ENCODE measurements at places on chromosomes 12 and 14. TPM values are rescaled to one million over a fixed set of nuclear protein-coding genes. Genes with fewer than 3 reads are reported as not detected.

- DNase-seq = no peak
- no peaks in the 10 kb centered on the region for H3K36me3 ChIP-seq
- no peak overlapping the region for H3K27ac ChIP-seq
- no peaks in the 10 kb centered on the region for H3K4me1 ChIP-seq
- no peak overlapping the region for H3K4me3 ChIP-seq
Observed at GRCh38 chr14:100822532-100823296, 3.2 kb upstream of the MEG3 start.

DNA sequence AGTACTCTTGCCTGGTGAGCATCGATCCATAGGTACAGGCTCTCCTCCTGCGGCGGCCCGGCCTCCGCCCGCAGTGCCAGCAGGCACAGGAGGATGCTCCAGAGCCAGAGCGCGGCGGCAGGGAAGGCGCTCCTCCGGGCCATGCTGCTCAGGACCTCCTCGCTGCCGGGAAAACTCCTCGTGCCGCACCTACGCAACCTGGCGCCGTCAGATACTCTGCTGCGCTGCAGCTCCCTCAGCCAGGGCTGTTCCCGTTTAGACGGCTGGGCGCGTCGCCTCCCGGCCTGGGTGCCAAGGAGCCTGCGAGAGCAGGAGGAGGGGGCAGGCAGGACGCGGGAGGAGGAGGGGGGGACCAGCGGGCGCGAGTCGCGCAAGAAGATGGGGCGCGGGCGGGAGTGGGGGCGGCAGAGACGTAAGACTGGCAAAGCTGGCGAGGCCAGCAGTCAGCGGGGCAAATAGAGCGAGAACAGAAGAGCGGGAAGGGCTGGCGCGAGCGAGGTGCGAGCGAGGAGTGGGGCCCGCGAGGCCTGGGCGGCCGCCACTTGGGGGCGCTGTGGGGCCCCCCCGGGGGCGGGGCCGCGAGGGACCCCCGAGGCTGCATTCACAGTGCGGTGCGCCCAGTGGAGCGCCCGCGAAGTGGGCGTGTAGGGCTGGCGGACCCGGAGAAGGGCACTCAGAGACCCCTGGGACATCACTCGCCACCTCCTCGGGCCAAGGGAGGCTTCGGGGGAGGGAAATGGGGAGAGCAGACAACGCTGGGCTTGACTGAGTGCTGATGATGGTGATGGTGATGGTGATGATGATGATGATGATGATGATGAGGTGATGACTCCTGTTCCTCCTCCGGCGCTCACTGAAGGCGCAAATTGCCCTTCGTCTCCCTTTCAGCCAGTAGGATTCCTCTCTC, at the start of gene WIF1:
Gene WIF1 (minus strand): TSS at position 257 of the 907 bp plus-strand sequence. CDS start 114 bp downstream, at position 143.
- H3K27ac ChIP-seq = no peak within 1 kb of the TSS
- no peak for DNase-seq
- no peaks in the 10 kb centered on the region for H3K36me3 ChIP-seq
- H3K27me3 ChIP-seq = no peaks in the 10 kb centered on the region
- peaks cover 9% of the 10 kb centered on the region for H3K4me1 ChIP-seq
- H3K4me3 ChIP-seq = peak within 1 kb of the TSS; percentile 67

DNA sequence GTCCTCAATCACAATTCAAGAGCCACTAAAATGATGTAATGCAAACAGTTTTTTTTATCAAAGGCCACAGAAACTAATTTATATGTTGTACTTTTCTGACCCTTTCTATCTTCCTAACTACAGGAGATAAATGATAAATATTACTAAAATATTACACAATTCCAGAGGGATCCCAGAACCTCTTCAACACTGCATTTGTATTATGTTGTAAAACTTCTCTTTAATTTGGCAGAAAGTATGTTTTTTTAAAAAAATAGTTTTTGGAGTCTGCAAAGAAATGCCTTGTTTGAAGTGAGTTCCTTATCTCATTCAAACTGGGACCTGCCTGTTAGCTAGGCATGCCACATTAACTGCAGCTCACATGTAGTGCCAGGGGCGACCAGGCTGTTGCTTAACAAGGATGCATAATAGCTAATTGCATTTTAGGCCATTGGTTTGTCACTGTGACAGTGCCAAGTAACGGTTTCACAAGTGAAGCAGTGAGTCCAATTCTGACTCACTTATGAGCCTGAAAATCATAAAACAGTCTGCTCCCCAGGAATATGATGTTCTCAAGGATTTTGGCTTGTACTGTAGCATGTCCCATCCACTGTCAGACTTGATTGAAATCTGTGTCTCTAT, 266.9 kb downstream of the KTN1 start:
- DNase-seq = peak; percentile 11
- H3K27ac ChIP-seq = no peak overlapping the region
- peaks cover 7% of the 10 kb centered on the region for H3K4me1 ChIP-seq
- no peak overlapping the region for H3K4me3 ChIP-seq
- no peaks in the 10 kb centered on the region for H3K27me3 ChIP-seq

DNA sequence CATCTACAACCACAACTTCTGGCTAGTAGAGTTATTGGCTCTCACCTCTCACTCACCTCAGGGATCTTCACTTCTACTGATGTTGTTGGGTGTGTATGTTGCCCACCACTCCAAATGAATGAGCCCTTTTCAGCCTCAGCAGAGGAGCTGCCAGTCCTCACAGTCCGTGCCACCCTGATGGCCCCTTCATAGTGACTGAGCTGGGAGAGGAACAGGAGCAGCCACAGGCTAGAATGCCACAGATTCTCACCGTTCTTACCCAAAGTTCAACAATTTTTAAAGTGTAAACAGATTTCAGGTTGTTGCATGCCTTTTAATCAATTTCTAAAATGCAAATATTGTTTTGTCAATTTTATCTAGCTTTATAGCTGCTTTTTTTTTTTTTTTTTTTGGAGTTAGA, 74.5 kb upstream of the DNM1L start:
- H3K36me3 ChIP-seq = peaks cover 7% of the 10 kb centered on the region
- H3K27ac ChIP-seq = no peak overlapping the region
- H3K4me3 ChIP-seq = no peak overlapping the region
- no peak for DNase-seq
- no peaks in the 10 kb centered on the region for H3K27me3 ChIP-seq

- H3K4me1 ChIP-seq = peaks cover 14% of the 10 kb centered on the region
- H3K27me3 ChIP-seq = no peaks in the 10 kb centered on the region
- peak; percentile 5 for DNase-seq
- H3K27ac ChIP-seq = peak overlapping the region; percentile 81
- H3K36me3 ChIP-seq = no peaks in the 10 kb centered on the region
Observed at GRCh38 chr14:50944647-50945413, 547 bp upstream of the PYGL start.

GRCh38 chr12:87171356-87171755, 857.8 kb downstream of the C12orf50 start:
- H3K4me3 ChIP-seq = no peak overlapping the region
- H3K4me1 ChIP-seq = no peaks in the 10 kb centered on the region
- no peaks in the 10 kb centered on the region for H3K36me3 ChIP-seq
- DNase-seq = no peak
- H3K27ac ChIP-seq = no peak overlapping the region
- H3K27me3 ChIP-seq = no peaks in the 10 kb centered on the region

DNA sequence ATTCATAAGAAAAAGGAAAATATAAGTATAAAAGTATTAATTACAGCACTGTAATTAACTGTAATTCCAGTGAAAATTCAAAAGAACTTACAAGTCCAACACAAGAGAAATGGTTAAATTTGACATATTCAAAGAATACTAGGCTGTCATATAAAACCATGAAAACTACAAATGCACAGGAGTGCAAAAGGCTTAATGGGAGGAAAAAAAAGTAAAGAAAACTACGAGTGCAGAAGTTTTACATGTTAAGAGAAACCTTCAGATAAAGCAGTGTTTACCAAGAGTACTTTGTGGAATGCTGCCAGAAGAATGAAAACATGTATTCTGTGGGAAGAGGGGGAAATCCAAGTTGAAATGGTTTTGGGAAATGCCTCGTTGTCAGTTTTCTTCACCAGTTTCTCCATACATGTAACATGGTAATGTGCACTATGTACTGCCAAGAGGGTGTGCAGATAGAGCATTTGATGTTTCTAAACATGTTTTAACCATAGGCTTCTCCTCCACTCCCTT, 9.1 kb downstream of the HEATR5A start:
- no peak for DNase-seq
- peaks cover 43% of the 10 kb centered on the region for H3K4me1 ChIP-seq
- H3K4me3 ChIP-seq = no peak overlapping the region
- no peaks in the 10 kb centered on the region for H3K27me3 ChIP-seq

DNA sequence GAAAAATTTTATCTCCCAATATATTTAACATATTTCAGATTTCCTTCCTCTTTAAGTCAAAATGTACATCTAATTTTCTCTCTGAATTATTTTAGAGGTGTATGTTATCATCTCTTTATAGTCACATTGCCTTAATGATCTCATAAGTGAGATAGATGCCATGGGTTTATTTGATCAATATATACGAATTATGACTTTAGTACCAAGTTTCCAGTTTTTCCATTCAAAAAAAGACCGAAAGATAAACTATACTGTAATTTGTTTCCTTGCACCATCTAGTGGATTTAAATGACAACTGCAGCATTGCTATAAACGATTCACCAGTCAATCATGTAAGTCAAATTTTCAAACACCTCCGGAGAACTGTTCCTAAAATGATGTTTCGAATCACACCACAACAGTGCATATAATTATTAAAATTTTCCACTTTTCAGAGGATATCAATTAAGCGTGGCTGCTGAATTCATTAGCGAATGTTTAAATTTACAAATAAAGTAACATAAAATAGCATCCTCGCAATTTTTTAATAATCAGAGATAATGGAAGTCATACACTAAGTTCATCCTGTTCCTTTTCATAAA, 419 bp upstream of the ATXN7L3B start:
- no peak for DNase-seq
- no peaks in the 10 kb centered on the region for H3K36me3 ChIP-seq
- peak overlapping the region; percentile 90 for H3K4me3 ChIP-seq
- H3K4me1 ChIP-seq = peaks cover 26% of the 10 kb centered on the region
- H3K27ac ChIP-seq = peak overlapping the region; percentile 80

GRCh38 chr12:102874819-102875218, 42.2 kb downstream of the PAH start:
- no peaks in the 10 kb centered on the region for H3K4me1 ChIP-seq
- no peaks in the 10 kb centered on the region for H3K27me3 ChIP-seq
- H3K4me3 ChIP-seq = no peak overlapping the region
- no peaks in the 10 kb centered on the region for H3K36me3 ChIP-seq
- H3K27ac ChIP-seq = no peak overlapping the region

GRCh38 chr14:97196336-97196735, 399.2 kb downstream of the VRK1 start:
- DNase-seq = no peak
- H3K27me3 ChIP-seq = no peaks in the 10 kb centered on the region
- no peak overlapping the region for H3K4me3 ChIP-seq
- H3K4me1 ChIP-seq = no peaks in the 10 kb centered on the region

DNA sequence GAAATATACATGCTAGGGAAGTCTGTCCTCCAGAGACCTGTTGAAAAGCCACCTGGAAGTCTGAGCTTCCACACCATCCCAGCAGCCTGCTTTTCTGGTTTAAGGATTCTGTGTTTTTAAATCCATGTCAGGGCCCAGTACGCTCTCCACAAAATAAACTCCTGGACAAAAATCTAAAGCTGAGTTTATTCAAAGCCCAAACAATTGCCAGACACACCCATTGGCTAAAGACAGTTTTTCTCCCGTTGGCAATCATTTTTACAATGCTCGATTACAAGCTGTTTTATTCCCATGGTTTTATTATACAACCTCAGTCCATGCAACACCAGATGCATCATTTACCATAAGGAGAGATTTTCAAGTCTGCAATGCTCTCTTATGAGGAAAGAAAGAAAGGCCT, 94.5 kb downstream of the MYRFL start:
- DNase-seq = no peak
- H3K36me3 ChIP-seq = no peaks in the 10 kb centered on the region
- H3K4me1 ChIP-seq = no peaks in the 10 kb centered on the region
- H3K27me3 ChIP-seq = no peaks in the 10 kb centered on the region
- H3K4me3 ChIP-seq = no peak overlapping the region

- H3K27ac ChIP-seq = no peak overlapping the region
- no peaks in the 10 kb centered on the region for H3K4me1 ChIP-seq
- H3K4me3 ChIP-seq = no peak overlapping the region
Observed at GRCh38 chr12:126727218-126728075, 1539.5 kb upstream of the TMEM132C start.

DNA sequence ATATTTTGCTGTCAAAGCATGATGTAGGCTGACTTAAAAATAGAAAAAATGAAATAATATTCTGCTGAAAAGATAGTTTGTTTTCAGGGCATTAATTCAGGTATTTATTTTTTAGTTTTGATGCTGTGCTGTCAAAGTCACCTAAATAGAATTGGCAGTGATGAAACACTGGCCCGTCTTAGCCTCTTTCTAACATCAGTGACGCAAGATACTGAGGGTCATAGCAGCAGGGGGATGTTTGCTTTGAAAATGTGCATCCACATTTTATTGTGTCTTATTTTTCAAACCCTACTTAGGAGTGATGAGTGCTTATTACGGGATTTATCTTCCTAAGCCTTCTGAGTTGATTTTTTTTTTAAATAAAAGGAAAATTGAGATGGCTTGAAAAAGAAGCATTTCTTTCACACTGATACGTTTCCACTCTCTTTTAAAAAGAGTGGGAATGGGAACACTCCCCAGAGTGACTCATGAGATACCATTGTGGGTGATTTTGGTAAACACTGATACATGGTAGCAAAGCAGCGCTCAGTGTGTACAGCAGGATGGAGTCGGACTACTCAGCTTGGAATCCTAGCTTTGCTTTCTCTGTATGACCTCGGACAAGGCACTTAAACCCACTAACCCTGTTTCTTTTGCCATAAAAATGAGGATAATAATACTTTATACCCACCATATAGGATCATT, 290.8 kb downstream of the ERC1 start:
- H3K27ac ChIP-seq = no peak overlapping the region
- no peak for DNase-seq
- H3K27me3 ChIP-seq = no peaks in the 10 kb centered on the region
- no peaks in the 10 kb centered on the region for H3K36me3 ChIP-seq
- peaks cover 18% of the 10 kb centered on the region for H3K4me1 ChIP-seq
- no peak overlapping the region for H3K4me3 ChIP-seq

The KRT6B gene
- 0.41 TPM for total RNA-seq

The RFX4 gene
- total RNA-seq = not detected

The RAB2B gene
- total RNA-seq = 19.2 TPM

The RNASE7 gene
- 0.27 TPM for total RNA-seq

The CLEC6A gene
- not detected for total RNA-seq

The KIF5A gene
- 0.81 TPM for total RNA-seq

The CMTM5 gene
- 2.6 TPM for total RNA-seq

The NEUROD4 gene
- not detected for total RNA-seq

The NTF3 gene
- 9.9 TPM for total RNA-seq

The MYBPC1 gene
- total RNA-seq = 1.5 TPM

The PPP1R3E gene
- 8.7 TPM for total RNA-seq
